Activated CD4-positive, CD25-positive, alpha-beta regulatory T cell treated with anti-CD3 and anti-CD28 coated beads, Interleukin-2, amount 50 U/mL, for 24 hours (primary cell): ENCODE measurements at places on chromosomes 5 and 9.
A peak's percentile ranks its signal among the peaks of the same experiment; 100 is the strongest.

DNA sequence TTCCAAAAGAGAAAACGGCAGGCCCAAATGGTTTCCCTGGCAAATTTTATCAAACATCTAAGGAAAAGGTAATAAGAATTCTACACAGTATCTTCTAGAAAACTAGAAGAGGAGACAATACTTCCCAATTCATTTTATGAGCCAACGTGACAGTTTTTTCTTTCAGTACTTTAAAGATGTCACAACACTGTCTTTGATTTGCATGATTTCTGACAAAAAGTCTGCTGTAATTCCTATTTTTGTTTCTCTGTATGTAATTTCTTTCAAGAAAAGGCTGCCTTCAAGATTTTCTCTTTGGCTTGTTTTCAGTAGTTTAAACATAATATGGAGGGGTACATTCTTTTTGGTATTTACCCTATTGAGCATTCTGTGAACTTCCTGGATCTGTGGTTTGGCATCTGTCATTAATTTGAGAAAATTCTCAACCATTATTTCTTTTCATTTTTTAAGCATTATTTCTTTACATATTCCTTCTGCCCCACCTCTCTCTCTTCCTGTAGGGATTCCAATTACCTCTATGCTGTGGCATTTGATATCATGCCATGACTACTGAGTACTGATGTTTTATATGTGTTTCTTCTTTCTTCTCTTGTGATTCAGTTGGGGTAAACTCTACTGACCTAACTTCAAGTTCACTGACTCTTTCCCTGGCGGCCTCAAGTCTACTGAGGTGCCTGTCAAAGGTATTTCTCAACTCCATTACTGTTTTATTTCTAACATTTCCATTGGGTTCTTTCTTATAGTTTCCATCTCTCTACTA lies 32.2 kb downstream of the ANKS6 start:
- no peak for ATAC-seq

DNA sequence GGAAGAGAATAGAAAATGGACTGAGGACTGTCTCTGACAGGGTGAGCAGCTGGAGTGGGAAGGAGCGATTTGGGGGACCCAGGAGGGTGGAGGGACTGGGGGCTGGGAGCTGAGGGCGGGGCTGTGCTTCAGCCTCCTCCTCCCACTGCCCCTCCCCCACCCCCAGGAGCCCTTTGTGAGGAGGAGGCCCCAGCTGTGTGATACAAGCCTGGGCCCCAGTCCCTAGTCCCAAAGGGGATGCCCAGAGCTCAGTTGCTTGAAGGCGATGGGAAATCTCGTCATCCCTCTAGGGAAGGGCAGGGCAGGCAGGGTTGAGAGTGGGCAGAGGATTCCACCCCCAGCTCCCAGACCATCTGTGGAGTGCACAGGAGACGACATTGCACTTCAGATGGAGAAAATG lies at the start of gene SPATA31E1:
Gene SPATA31E1 (plus strand): TSS at position 251 of the 400 bp plus-strand sequence. CDS start 15 bp downstream, at position 266.
- no peak for ATAC-seq

GRCh38 chr9:21385131-21385670 lies at the start of gene IFNA2:
Gene IFNA2, minus strand, starts transcription at chr9:21385398. Its CDS starts 69 bp downstream, at chr9:21385329.
- no peak for ATAC-seq

DNA sequence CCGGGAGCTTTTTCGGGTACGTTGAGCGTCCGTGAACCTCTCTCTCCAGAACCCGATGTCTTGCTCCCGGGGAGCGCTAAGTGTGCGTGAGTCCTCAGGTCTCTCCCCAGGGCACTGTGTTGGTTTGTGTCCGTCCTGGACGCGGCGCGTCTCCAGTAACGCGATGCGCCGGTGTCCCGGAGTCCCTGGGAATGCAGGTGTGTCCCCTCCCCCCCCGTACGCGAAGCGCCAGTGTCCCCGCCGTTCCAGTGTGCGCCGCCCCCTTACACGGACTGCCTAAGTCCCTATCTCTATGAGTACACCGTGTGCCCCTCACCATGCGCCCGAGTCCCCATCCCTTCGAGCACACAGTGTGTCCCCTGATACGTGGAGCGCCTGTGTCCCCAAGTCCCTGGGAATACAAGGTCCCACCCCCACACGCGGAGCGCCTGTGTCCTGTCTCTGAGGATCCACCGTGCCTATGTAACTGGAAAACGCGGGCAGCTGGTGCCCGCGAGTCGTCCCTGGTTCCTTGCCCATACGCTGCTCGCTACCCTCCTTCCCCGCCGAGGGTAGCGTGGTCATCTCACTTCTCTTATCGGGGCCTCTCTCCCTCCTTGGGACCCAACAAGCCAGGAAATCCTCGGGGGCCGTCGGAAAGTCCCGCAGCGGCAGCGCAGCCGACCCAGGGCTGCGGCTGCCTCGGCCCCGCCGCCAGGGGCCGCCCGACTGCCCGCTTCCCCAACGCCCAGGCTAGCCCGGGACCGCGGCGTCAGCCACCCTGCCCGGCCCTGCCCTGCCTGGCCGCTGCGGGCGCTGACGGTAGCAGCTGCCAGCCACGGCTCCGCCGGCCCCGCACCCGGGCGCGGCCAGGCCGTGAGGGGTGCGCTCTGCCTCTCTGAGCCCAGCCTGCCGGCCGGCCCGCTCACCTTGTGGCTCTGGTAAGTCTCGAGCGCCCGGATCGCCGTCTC lies 709 bp downstream of the ELL2 start:
- ATAC-seq, result peak; percentile 78

DNA sequence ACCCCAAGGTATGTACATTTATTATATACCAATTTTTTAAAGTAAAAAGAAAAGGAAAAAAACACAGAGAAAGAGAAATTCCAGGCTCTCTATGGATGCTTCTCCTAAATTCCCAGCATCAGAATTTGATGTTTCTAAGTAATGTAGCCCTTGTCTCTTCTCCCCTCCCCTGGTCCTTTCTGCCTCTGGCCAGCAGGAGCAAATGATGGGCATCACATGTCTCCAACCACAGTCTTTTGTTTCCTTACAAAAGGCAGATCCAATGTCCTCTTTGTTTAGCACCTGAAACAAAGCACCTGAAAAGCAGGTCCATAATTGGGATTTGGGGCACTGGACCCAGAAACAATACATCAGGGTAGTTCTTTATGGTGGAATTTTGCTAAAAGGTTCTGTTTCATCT lies 50.4 kb upstream of the APC start:
- no peak for ATAC-seq

GRCh38 chr5:72790186-72790585 lies 26.3 kb upstream of the TNPO1 start:
- no peak for ATAC-seq

DNA sequence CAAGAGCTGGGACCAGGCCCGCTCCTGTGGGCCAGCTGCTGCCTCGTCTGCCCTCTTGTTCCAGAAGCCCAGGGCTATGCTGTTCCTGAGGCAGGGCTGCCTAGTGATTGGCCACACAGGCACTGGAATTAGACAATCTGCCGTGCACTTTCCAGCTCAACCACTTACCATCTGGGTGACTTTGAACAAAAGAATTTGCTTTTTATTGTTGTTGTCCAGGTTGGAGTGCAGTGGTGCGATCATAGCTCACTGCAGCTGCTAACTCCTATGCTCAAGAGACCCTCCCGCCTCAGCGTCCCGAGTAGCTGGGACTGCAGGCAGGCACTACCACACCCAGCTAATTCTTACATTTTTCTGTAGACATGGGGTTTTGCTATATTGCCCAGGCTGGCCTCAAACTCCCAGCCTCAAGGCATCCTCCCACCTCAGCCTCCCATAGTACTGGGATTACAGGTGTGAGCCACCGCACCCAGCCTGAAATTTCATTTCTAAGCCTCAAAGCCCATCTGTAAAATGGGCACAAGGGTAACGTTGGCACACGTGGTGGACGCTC lies 1.2 kb upstream of the NEK6 start:
- no peak for ATAC-seq

DNA sequence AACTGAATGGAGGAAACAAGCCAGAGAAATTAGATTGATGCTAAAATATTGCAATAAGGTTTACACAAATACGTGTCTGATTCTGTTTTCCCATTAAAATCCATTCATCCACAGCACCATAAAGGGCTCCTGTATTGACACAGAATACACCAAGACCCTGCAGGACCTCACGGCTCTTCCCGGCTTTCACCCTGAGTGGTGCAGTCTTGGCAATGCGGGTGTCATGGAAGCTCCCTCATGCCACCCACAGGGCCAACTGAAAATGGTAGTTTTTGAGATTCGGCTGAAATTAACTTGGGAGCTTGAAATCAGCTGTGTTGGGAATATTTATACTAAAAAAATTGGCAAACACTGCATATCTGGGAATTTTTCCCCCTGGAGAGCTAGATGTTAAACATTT lies 17.3 kb upstream of the EXOC3 start:
- ATAC-seq, result no peak

- peak; percentile 42 for ATAC-seq
Measured at GRCh38 chr9:98790842-98791607, 5.3 kb downstream of the ANKS6 start.

- ATAC-seq, result no peak
Measured at GRCh38 chr9:107983181-107983603, 493.6 kb upstream of the KLF4 start.

- no peak for ATAC-seq
Measured at GRCh38 chr9:132699956-132700355, 29.7 kb downstream of the GTF3C4 start.

- no peak for ATAC-seq
Measured at GRCh38 chr5:180375955-180376354, 22.8 kb upstream of the GFPT2 start.

GRCh38 chr5:66655395-66656324 lies 59.5 kb downstream of the MAST4 start:
- ATAC-seq, result no peak

DNA sequence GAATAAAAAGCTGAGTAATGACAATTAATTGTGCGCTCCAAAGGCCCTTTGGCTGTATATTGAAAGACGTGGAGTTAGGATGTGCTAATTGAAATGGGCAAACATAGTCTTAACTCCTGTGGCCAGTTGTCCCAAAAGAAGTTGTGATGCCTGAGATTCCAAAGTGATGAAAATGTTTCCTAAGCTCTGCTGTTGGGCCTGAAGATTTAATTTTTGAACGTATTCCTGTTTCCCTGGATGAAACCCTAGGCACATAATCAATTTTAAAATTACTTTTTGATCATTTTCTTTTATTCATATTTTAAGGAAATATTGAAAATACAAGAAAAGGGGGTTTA lies 87.9 kb downstream of the PRDM6 start:
- no peak for ATAC-seq

DNA sequence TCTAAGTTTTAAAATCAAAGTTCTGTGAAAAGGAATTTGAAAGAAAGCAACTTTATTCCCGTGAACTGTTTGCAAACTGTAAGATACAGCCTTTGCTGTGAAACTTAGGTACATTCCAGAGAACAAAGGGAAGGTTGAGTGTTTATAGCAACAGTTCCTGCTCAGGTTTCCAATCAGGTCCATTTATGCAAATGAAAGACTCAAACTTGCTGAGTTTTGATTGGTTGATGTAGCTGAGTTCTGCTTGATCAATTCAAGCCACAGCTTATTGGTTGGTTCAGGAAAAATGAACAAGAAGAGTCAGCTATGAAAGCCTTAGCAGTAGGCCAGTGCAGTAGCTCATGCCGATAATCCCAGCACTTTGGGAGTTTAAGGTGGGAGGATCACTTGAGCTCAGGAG lies 37.9 kb downstream of the SLC27A6 start:
- no peak for ATAC-seq

- ATAC-seq, result no peak
Measured at GRCh38 chr5:123482258-123482657, 29.7 kb upstream of the CSNK1G3 start.

- no peak for ATAC-seq
Measured at GRCh38 chr9:22529426-22530199, 83.0 kb downstream of the DMRTA1 start.

DNA sequence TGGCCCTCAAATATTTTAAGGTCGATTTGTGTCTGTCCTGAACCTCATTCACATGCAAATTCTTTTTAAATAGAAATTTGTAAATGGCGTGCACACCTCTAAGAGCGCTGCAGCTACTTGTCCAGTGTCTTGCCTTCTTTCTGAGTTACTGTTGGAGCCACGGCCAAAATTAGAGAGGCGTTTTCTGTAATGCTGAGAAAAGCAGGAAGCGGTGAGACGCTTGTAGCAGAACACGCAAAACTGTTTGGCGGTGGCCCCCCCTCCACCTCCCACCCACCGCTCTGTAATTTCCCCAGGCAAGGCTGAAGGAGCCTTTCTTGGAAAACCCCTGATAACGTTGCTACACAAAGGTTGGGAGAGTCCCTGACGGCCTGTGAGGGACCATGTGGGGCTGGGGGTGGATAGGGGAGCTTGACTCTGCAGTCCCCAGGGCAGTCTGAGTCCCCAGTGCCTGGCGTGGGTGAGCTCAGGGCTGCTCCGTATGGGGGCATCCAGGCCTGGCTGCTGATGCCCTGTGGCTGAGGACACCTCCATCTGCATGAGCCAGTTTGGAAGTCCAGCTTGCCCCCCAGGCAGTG lies 96.5 kb downstream of the GADD45G start:
- ATAC-seq, result peak; percentile 94

DNA sequence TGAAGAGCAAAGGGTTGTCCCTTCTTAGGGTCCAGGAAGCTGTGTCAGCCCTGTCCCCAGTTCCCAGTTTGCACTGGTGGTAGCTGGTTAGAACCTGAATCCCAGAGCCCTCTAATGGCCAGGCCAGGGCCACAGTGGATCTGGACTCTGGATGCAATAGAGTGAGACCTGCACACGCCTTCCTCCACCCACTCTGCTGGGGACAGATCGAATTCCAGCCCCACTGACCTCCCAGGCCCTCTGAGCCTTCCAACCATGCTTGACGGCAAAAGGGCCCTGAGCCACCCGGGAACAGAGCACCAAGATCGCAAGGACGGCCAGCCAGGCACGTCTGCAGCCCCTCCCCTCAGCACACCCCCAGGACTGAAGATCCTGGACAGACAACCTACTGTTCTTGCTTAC lies 23.7 kb downstream of the NAIF1 start:
- ATAC-seq, result no peak

GRCh38 chr5:2165203-2165602 lies 282.5 kb upstream of the IRX4 start:
- no peak for ATAC-seq

- no peak for ATAC-seq
Measured at GRCh38 chr5:137336161-137336560, 163.0 kb downstream of the SPOCK1 start.

DNA sequence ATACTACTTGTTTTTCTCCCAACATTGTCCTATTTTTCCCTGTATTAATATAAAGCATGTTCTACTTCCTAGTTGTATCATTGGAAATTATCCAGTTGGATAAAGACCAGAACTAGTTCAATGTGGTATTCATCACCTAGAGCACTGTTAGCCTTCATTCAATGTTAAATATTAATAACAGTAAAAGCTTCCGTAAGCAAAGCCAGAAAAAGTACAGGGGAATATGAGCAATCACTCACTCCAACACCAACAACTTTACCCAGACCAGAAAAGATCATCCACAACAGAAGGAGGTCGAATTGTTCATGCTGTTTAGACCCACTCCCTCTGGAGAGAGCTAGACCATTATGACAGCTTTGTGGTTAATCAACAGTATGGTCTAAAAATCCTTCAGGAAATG lies 728.4 kb downstream of the MAT2B start:
- ATAC-seq, result no peak

DNA sequence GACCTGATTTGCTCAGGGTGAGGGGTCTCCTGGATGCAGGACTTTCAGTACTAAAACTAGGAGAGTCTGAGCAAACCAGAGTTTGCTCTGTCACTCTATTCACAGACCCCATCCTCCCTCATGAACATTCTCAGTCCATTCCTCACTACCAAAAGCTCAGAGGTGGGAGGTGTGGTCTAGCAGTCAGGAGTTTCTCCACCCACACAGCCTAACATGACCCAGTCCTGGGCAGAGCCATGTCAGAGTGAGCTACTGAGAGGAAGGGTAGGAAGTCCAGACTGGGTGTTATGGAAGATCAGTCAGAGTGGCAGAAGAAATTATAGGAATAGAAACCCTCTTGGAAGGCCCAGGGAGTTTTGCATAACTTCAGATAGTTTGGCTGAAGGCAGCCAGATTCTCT lies 113.3 kb upstream of the GRAMD2B start:
- no peak for ATAC-seq
